ENCODE measurements at places on chromosomes 16 and 17.
A peak's percentile ranks its signal among the peaks of the same experiment; 100 is the strongest.

- no peak for DNase-seq
Observed at GRCh38 chr16:86258713-86259112, 251.6 kb upstream of the FOXF1 start.

DNA sequence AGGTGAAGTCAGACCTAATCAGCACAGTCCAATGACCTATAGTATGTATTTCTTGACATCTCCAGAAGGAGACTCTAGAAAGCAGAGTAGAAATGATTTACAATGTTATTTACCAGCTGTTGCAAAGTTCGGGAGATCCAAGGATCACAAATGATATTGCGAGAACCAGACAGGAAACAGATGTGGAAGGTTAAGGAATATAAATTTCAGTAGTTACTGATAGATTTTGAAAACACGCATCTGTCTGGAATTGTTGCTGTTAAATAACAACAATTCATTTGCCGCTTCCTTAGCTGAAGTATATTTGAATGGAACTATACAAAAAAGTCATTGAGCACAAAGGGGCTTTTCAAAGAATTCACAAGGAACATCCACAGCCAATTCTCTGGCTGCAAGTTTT, 72.0 kb downstream of the STXBP4 start:
- no peak for DNase-seq

DNA sequence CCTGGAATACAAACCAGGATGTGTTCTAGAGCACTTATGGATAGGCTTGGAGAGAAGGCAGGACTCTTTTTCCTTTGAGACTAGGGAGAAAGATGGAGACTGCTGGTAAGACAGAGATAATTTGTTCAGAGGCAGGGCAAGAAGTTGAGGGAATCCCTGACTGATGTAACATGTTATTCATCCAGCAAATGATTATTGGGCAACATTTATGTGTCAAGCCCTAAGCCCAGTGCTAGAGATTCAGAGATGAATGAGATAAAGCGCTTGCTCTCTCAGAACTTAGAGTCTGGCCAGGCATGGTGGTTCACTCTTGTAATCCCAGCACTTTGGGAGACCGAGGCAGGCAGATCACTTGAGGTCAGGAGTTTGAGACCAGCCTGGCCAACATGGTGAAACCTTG, 47.8 kb upstream of the NUFIP2 start:
- DNase-seq, result no peak

DNA sequence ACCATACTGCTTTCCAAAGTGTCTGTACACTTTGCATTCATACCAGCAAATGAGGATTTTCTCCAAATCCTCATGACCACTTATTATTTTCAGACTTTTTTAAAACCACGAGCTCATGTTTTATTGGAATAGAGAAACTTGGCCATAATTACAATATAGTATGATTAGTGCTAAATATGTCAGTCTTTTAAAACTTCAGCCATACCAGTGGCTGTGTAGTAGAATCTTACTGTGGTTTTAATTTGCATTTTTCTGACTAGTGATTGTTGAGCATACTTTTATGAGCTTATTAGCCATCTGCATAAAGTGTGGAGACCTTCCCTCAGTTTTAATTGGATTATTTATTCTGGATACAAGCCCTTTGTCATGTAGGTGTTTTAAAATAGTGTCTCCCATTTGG, 57.8 kb downstream of the NLK start:
- DNase-seq, result no peak

DNA sequence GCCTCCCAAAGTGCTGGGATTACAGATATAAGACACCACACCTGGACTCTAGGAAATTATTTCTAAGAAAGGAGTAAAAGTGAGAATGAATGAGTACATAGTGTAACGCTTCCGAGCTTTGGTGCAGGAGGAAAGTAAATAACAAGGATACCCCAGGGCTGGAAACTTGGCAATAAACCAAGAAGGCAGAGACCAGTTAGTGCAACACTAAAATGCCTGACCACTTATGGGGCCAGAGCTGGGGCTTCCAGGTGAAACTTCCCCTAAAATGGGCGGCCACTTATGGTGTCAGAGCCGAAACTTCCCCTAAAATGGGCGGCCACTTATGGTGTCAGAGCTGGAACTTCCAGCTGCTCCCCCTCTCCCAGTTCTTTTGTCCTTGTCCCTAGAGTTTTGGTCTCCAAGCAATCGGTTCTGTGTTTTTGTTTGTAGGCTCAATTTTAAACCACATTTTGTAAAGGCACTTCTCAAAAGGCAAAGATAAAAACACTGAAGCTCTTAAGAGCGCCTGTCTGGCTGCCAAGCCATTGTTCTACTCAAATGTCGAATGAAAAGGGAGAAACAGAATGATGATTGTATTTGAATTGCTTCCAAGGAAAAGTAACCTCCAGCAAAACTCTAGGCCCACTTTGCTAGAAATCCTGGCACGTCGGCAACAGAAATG, 63.9 kb downstream of the NXN start:
- no peak for DNase-seq

GRCh38 chr17:67891481-67892119, 66.3 kb downstream of the BPTF start:
- no peak for DNase-seq

DNA sequence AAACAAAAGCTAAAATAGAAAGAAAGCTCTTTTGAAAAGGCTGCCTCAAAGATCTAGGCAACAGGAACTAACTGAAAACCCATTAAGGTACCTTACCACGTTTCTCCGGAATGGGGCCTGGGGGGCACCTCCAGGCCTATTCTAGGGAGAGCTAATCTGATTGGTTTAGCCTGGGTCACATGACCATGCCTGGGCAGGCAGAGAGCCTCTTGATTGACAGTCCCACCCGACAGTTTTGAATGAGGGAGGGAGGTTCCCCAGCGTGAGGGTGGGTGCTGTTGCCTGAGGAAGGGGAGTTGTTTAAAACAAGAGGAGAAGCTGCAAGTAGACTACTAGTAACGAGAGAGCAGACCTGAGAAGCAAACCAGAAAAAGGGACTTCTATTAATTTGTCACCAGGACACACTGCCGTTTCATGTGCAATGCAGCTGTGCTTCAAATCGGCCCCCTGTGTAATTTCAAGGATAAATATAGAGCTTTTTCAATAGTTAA, 143.4 kb upstream of the HS3ST2 start:
- peak; percentile 15 for DNase-seq

DNA sequence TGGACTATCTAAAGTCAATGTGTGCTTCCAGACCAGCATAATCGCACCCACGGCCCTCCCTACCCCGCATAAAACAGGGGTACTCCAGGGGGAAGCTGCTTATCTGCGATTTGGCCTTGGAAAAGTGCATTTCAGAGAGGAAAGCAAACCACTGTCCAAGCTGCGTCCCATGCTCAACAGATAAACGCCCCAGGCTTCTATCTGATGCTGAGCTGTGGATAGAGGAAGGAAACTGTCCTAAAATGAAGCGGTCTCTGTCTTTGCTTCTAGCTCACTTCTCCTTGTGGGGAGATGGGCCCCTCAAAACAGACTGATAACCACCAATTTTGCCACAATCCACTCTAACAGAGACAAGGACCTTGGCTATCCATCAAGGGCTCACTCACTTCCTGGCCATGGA, 160.5 kb upstream of the TNRC6C start:
- DNase-seq, result no peak

GRCh38 chr16:81530814-81531213, 86.2 kb downstream of the CMIP start:
- DNase-seq, result no peak

DNA sequence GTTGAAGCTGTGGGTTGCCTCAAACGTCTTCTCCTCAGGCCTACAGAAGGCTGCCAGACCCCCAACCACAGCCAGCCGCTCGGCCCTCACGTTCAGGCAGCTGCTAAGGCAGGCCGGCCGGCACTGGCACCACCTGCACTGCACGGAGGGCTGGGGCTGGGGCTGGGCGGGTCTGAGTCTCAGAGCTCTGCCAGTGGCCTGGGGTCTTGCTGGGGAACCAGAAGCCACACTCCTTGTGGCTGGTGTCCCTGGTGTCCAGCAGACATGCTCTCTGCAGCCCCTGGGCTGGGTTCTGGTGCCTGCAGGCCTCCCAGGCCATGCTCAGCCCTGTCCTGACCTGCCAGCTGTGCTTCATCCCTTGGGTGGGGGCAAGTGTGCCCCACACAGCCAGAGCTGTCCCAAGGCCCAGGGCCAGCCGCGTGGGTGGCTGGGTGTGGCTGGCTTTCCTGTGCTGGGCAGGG, 42.0 kb downstream of the BAHCC1 start:
- DNase-seq, result no peak

DNA sequence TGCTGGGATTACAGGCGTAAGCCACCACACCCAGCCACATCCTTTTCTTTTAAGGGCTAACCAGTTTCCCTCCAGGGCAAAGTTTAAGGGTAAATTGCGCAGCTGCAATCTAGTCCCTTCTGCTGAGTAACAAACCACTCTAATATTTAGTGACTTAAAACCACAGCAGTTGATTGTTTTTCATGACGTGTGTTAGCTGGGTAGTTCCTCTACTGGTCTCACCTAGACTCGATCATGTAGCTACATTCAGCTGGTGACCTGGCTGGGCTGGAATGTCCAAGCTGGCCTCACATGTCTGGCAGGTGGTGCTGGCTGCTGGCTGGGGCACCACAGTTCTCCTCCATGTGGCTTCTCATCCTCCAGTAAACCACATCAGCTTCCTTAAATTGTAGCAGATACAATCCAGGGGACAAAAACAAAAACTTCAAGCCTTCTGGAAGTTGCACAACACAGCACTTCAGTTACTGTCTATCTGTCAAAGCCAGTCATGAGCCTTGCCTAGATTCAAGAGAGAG, 75.5 kb downstream of the GPRC5B start:
- DNase-seq, result no peak

GRCh38 chr17:68383443-68384321, 73.6 kb downstream of the WIPI1 start:
- peak; percentile 30 for DNase-seq

- no peak for DNase-seq
Observed at GRCh38 chr17:1008008-1008761, 11.3 kb downstream of the TIMM22 start.

- DNase-seq, result peak; percentile 70
Observed at GRCh38 chr16:16127469-16128116, 95.7 kb downstream of the ABCC6 start.

DNA sequence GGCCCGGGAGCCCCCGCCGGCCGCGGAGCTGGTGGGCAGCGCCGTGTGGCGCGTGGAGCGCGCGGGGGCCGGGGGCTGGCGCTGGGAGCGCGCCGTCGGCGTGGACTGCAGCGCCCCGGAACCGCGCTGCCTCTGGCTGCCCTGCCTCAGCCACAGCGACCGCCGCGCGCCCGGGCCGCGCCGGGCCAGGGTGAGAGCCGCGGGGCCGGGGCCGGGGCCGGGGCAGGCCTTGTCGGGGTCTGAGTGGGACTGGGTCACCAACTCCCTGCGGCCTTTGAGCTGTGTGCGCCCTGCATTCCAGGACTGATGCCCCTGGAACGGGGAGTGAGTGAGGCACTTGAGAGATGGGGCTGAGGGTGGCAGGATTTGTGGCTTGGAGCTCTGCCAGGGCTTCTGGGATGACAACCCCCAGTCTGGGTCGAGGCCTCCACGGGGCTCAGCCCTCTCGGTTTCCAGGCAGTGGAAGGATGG, 25.7 kb downstream of the ARHGAP23 start:
- DNase-seq, result no peak

DNA sequence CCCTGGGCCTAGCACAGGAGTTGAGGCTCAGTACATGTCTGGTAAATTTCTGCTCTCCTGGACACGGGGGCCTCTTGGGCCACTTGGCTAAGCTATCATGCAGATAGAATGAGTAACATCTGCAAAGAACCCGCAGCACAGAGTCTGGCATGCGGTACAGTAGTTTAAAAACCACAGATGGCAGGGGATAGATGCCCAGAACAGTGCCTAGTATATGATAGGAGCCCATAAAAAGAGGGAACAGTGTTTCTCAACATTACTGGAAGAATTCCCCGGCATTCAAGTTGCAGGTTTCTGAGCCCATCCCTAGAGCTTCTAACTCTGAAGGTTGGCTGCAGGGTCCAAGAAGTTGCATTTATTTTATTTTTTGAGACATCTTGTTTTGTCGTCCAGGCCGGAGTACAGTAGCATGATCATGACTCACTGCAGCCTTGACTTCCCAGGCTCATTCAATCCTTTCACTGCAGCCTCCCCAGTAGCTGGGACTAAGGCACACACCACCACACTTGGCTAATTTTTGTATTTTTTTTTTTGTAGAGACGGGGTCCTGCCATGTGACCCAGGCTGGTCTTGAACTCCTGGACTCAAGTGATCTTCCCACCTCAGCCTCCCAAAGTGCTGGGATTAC, 5.8 kb downstream of the CDIPT start:
- DNase-seq, result no peak

DNA sequence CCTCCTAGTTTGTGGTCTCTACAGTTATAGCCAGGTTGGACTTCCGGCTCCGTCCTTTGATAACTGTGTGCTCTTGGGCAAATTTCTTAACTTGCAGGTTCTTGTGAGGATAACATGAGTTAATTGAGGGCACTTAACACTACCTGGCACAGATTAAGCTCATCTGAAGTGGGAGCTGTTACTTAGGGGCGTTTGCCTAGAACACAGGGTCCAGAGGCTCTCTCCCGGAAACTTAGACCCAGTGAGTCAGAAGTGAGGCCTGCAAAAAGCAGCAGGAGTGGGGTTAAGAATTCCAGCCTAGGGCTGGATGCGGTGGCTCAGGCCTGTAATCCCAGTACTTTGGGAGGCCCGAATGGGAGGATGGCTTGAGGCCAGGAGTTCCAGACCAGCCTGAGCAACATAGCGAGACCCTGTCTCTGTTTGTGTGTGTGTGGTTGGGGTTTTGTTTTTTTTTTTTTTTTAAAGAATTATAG, 1.4 kb downstream of the MVP start:
- no peak for DNase-seq

- no peak for DNase-seq
Observed at GRCh38 chr16:28992496-28992895, 7.6 kb downstream of the LAT start.

DNA sequence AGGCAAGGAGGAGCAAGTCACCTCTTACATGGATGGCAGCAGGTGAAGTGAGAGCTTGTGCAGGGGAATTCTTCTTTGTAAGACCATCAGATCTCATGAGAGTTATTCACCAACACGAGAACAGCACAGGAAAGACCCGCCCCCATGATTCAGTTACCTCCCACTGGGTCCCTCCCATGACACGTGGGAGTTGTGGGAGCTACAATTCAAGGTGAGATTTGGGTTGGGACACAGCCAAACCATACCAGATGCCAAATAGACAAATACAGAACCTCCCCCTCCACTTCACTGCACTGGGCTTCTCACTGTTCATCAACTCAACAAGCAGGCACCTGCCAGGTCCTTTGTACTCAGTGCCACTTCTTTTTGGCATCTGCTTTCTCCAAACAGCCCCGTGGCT, 100.2 kb downstream of the WSCD1 start:
- DNase-seq, result no peak

GRCh38 chr16:29863669-29863984, 601 bp upstream of the CDIPT start:
- no peak for DNase-seq

GRCh38 chr16:14007450-14007849, 63.7 kb upstream of the MRTFB start:
- no peak for DNase-seq

GRCh38 chr17:57918017-57918895, 37.0 kb downstream of the CUEDC1 start:
- DNase-seq, result no peak
